ENCODE measurements at places on chromosomes 11 and 22.

- no peak for DNase-seq
- H3K36me3 ChIP-seq: no peaks in the 10 kb centered on the region
- peak overlapping the region; percentile 14 for H3K4me3 ChIP-seq
Measured at GRCh38 chr11:72244361-72245262, 636 bp upstream of the PHOX2A start.

GRCh38 chr22:17087498-17088131 lies 2.8 kb downstream of the IL17RA start:
- no peak overlapping the region for H3K27ac ChIP-seq
- no peaks in the 10 kb centered on the region for H3K36me3 ChIP-seq
- no peak for DNase-seq
- peaks cover 34% of the 10 kb centered on the region for H3K4me1 ChIP-seq
- peak overlapping the region; percentile 91 for H3K4me3 ChIP-seq

- H3K27me3 ChIP-seq: no peaks in the 10 kb centered on the region
- peak overlapping the region; percentile 66 for H3K27ac ChIP-seq
- H3K4me3 ChIP-seq: peak overlapping the region; percentile 60
- peaks cover 36% of the 10 kb centered on the region for H3K4me1 ChIP-seq
- H3K36me3 ChIP-seq: peaks cover 23% of the 10 kb centered on the region
- no peak for DNase-seq
Measured at GRCh38 chr11:125593114-125593820, 615 bp downstream of the STT3A start.

- H3K4me1 ChIP-seq: no peaks in the 10 kb centered on the region
- peak; percentile 41 for DNase-seq
- H3K4me3 ChIP-seq: no peak overlapping the region
- no peak overlapping the region for H3K27ac ChIP-seq
- peaks cover 6% of the 10 kb centered on the region for H3K36me3 ChIP-seq
- no peaks in the 10 kb centered on the region for H3K27me3 ChIP-seq
Measured at GRCh38 chr22:19811811-19812771, 42.6 kb downstream of the GNB1L start.

- peaks cover 13% of the 10 kb centered on the region for H3K4me1 ChIP-seq
- no peaks in the 10 kb centered on the region for H3K27me3 ChIP-seq
- no peak for DNase-seq
- H3K4me3 ChIP-seq: no peak overlapping the region
- H3K27ac ChIP-seq: no peak overlapping the region
Measured at GRCh38 chr22:20037419-20037818, 16.5 kb downstream of the TANGO2 start.

DNA sequence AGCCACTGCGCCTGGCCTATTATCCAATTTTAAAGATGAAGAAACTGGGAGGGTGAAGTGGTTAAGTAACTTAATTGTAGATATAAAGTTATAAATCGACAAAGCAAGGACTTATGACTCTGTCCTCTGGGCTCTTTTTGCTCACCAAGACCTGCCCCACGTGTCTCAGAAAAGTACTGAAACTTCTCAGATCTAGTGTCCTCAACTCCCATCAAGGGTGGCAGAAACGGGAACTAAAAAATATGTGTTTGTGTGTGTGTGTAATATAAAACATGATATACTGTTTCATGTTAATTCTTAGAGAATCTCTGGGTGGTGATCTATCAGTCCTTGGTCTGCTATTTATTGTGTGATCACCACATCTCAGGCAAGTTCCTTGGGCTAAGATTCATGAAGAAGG lies 104.9 kb downstream of the GAB2 start:
- no peaks in the 10 kb centered on the region for H3K36me3 ChIP-seq
- no peaks in the 10 kb centered on the region for H3K27me3 ChIP-seq
- peaks cover 45% of the 10 kb centered on the region for H3K4me1 ChIP-seq

DNA sequence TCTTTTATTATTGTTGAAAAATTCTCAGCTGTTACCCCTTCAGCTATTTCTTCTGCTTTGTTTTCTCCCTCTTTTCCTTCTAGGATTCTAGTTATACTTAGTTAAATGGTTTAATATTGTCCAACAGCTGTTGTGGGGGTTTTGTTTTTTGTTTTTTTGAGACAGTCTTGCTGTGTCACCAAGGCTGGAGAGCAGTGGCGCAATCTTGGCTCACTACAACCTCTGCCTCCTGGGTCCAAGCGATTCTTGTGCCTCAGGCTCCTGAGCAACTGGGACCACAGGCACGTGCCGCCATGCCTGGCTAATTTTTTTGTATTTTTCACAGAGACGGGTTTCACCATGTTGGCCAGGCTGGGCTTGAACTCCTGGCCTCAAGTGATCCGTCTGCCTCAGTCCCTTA lies 12.7 kb downstream of the SDHAF2 start:
- H3K27ac ChIP-seq: no peak overlapping the region
- H3K27me3 ChIP-seq: no peaks in the 10 kb centered on the region
- H3K36me3 ChIP-seq: peaks cover 93% of the 10 kb centered on the region

GRCh38 chr11:11989774-11990744 lies 18.4 kb downstream of the DKK3 start:
- H3K27me3 ChIP-seq: no peaks in the 10 kb centered on the region
- H3K4me3 ChIP-seq: no peak overlapping the region
- peaks cover 23% of the 10 kb centered on the region for H3K4me1 ChIP-seq
- H3K27ac ChIP-seq: no peak overlapping the region
- DNase-seq: no peak
- no peaks in the 10 kb centered on the region for H3K36me3 ChIP-seq

DNA sequence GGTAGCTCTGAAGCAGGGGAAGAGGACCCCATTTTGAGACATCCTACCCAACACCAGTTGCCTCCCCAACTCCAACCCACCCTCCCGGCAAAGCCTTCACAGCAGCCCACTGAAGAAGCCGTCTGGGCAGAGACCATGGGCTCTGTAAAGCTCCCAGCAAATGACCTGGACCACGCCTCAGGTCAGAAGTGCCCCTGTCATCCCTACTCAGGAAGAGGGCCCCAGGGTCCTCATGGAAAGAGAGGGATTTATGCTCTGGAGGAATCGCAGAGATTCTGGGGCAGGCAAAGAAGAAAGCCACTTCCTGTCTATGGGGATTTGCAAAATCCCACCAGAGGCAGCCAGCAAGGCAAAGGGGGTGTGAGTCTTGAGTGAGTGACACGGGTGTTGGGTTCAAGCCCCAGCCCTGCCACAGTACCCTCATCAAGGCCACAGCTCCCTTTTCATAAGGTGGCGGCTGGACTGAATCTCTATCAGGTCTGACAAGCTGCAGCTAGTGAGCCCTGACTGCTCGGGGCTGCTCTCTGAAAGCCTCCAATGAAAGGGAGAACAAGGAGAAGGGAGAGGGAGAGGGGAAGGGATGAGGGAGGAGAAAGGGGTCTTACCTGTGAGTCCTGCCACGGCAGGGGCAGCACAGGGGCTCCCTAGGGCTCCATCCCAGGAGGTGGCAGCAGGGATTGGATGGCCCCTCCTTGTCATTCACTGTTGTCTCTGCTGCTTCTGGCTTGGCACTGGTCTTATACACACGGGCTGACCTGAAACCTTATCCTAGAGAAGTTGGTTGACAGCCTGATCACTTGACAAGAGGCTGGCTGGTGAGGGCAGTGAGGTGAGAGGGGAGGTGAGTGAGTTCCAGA lies at the start of gene UCP3:
Gene UCP3 (minus strand): TSS at position 713 of the 857 bp plus-strand sequence. CDS start 2,043 bp downstream, outside the sequence.
- DNase-seq: no peak
- H3K4me1 ChIP-seq: peaks cover 15% of the 10 kb centered on the region
- H3K4me3 ChIP-seq: no peak within 1 kb of the TSS
- peaks cover 13% of the 10 kb centered on the region for H3K36me3 ChIP-seq
- H3K27me3 ChIP-seq: no peaks in the 10 kb centered on the region

DNA sequence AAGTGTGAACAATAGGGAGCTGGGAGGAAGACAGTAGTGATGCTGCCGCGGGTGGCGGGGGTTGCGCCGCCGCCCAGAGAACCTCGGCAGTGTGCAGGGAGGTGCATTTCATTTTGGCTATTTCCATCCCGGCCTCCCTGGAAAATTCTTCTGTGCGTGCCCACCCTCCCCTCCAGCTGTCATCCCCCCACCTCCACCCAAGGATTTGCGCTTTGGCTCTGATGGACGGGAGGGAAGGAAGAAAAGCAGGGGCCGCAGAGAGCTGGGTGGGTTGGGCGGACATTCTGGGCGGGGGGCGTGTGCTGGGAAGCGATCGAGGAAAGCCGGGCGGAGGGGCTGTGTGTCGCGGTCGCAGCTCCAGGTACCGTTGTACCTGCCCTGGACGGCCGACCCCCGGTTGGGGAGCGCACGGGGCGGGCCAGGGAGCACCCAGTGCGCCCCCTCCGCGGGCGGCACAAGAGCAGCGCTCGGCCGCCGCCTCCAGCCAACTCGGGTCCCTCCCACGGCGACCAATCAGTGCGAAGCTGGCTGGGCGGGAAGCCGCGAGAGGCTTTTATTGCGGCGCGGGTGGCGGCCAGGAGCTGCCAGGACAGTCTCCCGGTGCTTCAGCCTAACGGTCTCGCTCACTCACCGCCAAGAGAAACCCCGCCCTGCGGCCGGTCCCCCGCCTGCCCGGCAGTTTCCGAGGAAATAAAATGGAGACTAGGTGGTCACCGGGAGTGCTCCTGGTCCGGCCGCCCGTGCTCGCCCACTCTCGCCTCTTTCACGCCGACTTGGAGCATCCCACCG lies 1.6 kb downstream of the NCAM1 start:
- H3K27ac ChIP-seq: no peak overlapping the region
- H3K36me3 ChIP-seq: no peaks in the 10 kb centered on the region
- DNase-seq: peak; percentile 49

- no peak overlapping the region for H3K4me3 ChIP-seq
- DNase-seq: no peak
- no peaks in the 10 kb centered on the region for H3K27me3 ChIP-seq
- H3K4me1 ChIP-seq: no peaks in the 10 kb centered on the region
- no peaks in the 10 kb centered on the region for H3K36me3 ChIP-seq
Measured at GRCh38 chr11:37861671-37862070, 1263.6 kb upstream of the RAG2 start.

DNA sequence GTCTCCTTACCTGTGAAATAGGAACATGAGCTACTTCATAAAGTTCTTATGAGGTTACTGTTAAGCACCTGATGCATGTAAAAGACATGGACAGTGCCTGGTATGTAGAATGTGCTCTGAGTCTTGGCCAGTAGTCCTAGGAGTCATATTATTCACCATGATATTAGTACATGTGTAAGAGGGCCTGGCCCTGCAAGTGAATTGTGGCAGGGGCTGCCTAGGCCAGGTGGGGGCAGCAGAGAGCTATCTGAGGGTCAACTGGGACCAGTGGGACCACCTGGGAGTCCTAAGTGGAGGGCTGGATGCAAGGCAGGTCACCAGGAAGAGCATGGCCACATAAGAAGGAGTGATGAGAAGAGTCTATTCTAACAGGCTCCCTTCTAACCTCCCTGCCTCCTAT lies 529.5 kb downstream of the SOX6 start:
- H3K27me3 ChIP-seq: no peaks in the 10 kb centered on the region
- no peak for DNase-seq
- no peak overlapping the region for H3K27ac ChIP-seq
- no peaks in the 10 kb centered on the region for H3K36me3 ChIP-seq

- peak; percentile 24 for DNase-seq
- H3K27me3 ChIP-seq: peaks cover 11% of the 10 kb centered on the region
- peak overlapping the region; percentile 49 for H3K27ac ChIP-seq
- H3K4me3 ChIP-seq: no peak overlapping the region
- H3K36me3 ChIP-seq: peaks cover 21% of the 10 kb centered on the region
Measured at GRCh38 chr11:69001243-69002081, 11.6 kb downstream of the MRGPRF start.

DNA sequence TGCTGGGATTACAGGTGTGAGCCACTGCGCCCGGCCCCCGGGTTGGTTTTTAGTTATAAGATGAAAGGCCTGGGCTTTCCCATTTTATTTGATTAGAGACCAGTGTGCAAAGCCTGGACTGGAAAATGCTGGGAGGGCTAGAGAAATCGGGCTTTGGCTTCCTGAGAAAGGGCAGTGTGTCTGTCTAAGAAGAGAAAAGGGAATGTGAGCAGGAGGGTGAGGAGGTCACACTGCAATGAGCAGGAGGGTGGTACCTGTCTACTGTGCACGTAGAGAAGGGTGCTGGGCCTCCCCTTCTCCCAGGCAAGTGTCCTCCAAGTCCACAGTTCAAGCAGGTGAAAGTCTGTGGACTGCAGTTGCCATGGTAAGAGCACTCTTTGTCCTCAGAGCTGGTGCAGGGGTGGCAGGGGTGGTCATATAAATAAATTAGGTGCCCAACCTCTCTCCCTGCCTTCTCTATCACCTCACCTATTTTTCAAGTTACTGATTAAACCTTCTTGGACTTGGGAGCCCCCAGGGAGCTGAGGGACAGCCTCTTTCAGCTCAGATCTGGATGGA lies 30.8 kb downstream of the SLC5A1 start:
- H3K4me3 ChIP-seq: no peak overlapping the region
- no peak overlapping the region for H3K27ac ChIP-seq
- no peak for DNase-seq
- no peaks in the 10 kb centered on the region for H3K4me1 ChIP-seq
- no peaks in the 10 kb centered on the region for H3K36me3 ChIP-seq
- H3K27me3 ChIP-seq: peaks cover 11% of the 10 kb centered on the region

DNA sequence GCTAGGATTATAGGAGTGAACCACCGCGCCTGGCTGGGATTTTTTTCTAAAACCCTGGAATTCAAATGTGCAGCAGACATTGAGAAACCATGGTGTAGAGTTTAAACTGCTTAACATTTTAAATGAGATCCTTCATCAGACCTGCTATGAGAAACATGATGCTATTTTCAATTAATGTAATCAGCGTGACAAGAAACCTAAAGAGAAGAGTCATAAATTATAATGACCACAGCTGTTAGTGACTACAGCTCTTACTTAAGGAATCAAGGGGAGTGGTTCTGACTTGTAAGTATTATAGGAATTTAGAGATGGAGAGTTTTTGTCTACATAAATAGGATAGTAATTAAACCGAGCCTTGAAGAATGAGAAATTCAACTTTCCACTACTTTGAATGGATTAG lies 170.6 kb downstream of the BARX2 start:
- H3K4me1 ChIP-seq: no peaks in the 10 kb centered on the region
- no peak overlapping the region for H3K4me3 ChIP-seq
- no peak for DNase-seq
- no peak overlapping the region for H3K27ac ChIP-seq
- H3K36me3 ChIP-seq: no peaks in the 10 kb centered on the region
- H3K27me3 ChIP-seq: no peaks in the 10 kb centered on the region

DNA sequence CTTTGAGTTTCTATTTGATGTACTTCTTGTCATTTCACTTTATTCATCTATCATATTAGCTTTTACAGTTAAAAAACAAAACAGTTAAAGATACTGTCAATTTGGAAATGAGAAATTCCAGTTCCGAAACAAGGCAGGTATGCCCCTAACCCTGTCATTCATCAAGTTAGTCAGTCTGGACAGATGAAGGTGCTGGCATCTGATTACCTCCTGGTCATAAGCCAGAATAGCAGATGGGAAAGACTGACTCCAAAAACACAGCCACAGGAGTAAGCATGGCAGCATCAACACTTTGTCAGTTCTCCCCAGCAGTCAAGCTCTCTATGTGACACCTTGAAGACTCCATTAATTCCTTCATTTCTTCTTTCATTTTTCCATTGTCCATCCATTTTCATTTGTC lies 4.3 kb downstream of the LRRC51 start:
- DNase-seq: no peak
- no peak overlapping the region for H3K4me3 ChIP-seq
- no peaks in the 10 kb centered on the region for H3K27me3 ChIP-seq
- no peak overlapping the region for H3K27ac ChIP-seq
